Left lobe of liver (tissue), 2 donors: ENCODE measurements at places on chromosomes 12 and 14.

GRCh38 chr14:100711493-100711892 lies 15.2 kb upstream of the DLK1 start:
- no peak for DNase-seq

- no peak for DNase-seq
Observed at GRCh38 chr14:58243790-58244555, 670 bp upstream of the PSMA3 start.

GRCh38 chr12:105445249-105445648 lies 114.8 kb downstream of the C12orf75 start:
- DNase-seq: no peak

DNA sequence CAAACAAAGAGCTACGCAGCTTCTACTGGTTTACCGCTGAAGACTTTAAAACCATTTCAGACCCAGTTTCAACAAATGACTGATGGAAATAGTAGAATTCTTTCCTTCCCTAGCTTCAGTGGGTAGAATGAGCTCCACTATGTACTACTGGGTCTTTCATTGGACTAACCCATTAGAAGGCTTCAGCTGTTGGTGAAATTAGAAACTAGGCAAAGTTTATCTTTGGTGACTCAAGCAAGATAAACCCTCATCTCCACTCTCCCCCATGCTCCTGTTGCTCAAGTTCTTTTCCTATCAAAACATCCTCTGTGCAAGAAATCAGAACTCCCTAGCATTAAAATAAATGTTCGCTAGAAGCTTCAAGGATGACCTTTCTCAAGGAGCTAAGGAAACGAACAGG lies 159.2 kb downstream of the PAWR start:
- DNase-seq: no peak

- no peak for DNase-seq
Observed at GRCh38 chr14:68691792-68692118, 101.1 kb downstream of the ZFP36L1 start.

DNA sequence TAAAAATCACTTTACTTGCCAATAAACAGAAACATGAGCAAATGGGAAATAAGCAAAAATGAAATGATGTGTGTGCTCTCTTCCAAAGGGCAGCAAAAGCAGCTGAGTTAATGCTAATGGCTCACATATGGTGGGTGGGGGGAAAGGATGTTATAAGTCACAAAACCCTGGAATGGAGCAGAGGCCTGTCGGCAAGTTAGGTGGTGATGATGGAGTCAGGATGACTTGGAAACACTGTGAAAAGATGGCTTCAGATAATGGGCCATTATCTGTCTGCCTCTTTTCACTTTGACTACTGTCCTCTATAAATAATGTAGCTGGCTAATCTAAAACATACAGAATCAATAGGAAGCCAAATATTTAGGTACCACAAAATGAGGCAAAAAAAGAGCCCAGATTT lies 228.7 kb downstream of the APAF1 start:
- DNase-seq: no peak

- DNase-seq: no peak
Observed at GRCh38 chr14:89409961-89410360, 7.1 kb downstream of the FOXN3 start.

DNA sequence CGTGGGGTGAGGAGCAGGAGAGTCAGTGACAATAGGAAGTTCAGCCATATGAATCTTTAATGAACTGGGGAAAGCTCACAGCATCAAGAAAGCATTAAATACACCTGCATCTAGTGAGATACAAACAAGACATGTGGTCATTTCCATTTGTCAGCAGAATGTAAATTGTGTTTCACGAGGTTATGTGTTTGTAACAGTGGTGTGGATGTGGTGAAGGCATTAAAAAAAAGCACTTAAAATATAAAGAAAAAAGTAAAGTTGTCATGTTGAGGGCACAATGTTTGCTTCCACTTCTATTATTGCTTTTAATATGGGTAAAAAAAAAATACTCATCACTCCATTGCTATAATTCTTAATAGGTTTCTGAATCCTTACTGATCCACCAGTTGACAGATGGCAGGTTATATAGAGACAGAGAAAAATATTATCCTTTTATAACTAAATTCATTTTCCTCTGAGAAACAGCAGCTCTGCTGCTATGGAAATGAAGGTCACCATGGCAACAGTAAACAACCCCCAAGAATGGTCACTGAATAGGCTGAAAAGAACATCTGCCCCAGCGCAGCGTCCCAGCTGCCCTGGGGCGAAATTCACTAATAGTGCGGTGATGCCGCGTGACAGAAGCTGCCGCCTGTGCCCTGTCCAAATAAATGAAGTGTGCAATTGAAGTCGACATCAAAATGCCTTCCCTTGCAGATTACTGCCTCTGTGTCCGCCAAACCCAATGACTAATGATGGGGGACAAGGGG lies 226.1 kb downstream of the FOXN3 start:
- DNase-seq: no peak

GRCh38 chr14:81235096-81235495 lies 14.3 kb upstream of the GTF2A1 start:
- DNase-seq: no peak

DNA sequence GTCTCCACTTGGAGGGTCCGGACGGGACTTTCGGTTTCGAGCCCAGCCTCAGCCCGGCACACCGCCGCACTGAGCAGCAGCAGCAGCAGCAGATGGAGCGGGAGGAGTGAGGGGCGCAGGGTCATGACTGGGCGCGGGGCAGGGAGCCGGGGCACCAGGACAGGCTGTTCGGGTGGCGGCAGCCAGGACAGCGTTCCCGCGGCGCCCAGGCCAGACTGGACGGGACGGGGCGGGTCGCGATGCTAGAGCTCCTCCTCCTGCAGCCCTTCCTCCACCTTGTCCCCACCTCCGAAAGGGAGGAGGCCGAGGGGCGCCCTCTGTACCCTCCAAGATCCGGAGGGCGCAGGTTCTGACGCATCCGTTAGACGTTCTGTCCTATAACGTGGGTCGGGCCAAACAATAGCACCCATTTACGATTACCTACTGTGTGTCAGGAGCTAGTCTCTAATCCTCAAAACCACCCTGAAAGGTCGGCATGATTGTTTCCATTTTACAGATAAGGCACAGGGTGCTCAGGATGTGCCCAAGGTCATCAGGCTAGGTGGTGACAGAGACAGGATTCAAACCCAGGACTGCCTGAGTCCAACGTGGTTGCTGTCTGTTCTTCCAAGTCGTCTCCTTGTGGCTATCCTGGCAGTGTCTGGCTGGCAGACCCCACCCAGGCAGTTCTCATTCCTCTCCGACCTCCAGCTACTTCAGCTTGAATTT lies at the start of gene FKBP11:
TSS of gene FKBP11 (minus strand) at position 189 of the 708 bp plus-strand sequence. CDS start at position 125, 64 bp downstream.
- peak; percentile 72 for DNase-seq

DNA sequence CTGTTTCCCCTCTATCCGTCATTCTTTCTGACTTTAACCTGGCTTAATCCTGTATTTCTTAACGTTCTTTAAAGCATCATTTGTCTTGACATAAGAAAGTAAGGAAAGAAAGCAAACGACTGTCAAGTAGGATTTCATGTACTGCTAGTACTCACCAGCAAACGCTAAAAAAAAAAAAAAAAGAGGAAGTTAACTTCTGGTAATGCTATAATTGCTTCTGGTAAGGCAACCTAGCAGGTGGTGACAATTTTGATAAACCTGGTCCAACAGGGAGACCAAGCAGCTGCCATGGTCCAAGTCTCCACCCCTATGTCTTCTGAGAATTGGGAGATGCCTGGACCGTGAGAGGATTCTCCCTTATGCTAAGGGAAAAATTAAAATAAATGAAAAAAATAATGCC lies 306.6 kb downstream of the DAD1 start:
- DNase-seq: no peak

DNA sequence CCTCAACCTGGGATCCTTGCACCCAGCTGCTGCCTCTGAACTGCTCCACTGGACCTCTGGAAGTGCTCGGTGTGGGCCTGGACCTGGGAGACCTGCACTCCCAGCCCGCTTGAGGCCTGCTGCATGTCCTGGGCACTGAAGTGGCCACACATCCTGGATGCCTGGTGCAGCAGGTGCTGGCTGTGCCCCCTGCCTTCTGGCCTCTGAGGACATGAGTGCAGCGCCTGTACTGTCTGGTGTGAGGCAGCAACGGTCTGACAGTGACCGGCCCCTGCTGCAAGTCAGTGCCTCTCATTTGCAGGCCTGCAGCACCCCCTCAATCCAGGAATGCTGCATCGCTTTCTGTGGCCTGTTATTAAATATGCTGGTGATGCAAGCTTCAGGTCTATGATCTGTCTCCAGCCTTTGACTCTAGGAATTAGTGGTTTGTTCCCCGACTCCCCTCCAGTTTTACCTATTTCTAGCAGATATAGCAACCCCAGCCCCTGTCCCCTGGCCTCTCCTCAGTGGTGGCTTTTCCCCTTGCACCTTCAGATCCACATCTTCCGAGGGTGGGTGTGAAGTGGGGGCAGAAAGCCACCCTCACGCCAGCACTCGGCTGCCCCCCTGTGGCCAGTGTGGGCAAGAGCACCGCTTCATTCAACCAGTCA lies 3.6 kb downstream of the SMIM41 start:
- peak; percentile 61 for DNase-seq

DNA sequence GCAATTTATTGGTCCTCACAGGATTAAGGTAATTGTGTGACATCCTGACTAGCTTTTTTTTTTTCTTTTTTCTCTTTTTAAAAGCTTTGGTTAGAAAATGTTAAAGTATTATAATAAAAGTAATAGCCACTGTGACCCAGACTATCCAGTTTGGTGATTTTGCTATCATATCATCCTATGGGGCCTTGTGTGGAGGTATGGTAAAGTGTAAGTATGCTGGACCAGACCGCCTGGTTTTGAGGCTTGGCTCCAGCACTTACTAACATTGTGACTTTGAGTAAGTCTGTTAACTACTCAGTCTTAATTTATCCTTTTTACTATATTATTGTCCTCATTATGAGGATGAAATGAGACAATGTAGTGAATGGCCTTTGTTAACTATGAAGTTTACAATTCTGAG lies 15.5 kb downstream of the EID3 start:
- no peak for DNase-seq

- peak; percentile 66 for DNase-seq
Observed at GRCh38 chr12:24561882-24562770, 386.8 kb downstream of the BCAT1 start.

DNA sequence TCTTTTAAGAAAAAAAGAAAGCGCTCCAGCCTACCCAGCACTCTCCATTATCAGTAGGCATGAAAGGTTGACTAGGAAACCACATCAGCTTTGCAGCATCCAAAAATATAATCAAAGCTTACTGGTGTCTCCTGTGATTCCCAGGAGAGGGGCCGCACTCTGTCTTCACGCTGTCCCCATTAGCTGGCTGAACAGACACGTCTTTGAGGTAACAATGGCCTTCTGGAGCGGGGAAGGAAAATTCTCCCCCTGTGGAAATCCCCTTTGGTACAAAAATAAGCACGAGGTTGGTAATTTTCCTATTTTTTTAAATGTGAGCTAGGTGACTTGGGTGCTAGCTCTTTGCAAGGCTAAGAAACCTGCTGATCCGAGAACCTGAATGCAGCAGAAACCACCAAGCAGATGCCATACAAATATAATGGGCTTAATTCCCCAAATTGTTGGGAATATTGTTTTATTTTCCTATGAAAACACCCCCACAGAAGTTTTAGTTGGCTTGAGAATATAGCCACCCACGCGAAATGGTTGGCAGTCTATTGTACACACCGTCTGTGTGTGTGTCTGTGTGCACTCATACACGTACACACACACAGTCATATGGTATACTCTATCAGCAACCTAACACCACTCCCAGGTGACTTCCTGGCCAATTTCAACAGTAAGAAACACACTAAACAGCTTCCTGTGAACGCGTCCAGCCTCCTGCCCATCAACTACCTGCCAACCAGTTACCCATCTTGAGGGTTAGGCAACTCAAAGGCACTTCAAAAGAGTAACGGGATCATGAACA lies 71.2 kb downstream of the KSR2 start:
- no peak for DNase-seq

- no peak for DNase-seq
Observed at GRCh38 chr12:64293654-64294364, 71.7 kb upstream of the KICS2 start.

- no peak for DNase-seq
Observed at GRCh38 chr14:22791301-22791700, 23.9 kb downstream of the SLC7A7 start.

DNA sequence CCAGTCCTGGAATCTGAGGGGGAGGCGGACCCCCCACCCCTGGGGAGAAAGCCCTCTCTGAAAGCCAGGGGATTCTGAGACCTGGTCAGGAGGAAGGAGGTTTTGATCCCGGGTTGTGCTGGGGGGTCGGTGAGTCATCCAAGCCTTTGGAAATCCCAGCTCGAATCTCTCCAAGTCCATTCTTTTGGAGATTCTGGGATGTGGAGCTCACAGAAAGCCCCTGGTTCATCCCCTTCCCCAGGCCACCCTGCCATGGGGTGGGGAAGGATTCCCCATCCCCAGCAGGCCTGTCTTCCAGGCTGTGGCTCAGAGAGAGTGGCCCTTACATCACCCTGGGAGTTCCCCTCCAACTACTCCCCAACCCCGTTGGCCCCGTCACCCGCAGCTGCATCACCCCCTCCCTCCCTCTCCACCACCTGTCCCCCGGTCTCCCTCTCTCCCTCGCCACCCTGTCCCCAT lies 14.3 kb downstream of the EXOC3L4 start:
- no peak for DNase-seq

GRCh38 chr14:24422261-24422660 lies 7.2 kb downstream of the CBLN3 start:
- DNase-seq: no peak

- no peak for DNase-seq
Observed at GRCh38 chr12:89203144-89203543, 149.2 kb downstream of the DUSP6 start.

GRCh38 chr14:96164861-96165490 lies 39.7 kb upstream of the BDKRB2 start:
- DNase-seq: peak; percentile 19

DNA sequence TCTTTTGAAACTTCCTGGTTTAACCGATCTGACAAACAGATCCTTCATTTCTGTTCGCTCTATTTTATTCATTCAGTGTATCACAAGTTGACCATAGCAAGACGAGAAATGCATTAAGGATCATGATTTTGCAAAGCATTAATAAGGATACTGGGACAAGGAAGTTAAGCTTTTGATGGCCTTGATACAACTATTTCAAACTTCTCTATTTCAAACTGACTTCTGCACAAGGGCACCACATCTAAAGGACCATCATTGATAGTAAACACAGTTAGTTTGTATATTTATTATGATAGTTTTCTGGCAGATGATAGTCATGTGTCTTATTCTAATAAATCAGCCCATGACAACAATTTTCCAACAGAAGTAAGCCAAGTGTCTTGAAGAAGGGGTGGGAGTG lies 25.8 kb upstream of the PLXNC1 start:
- DNase-seq: no peak

DNA sequence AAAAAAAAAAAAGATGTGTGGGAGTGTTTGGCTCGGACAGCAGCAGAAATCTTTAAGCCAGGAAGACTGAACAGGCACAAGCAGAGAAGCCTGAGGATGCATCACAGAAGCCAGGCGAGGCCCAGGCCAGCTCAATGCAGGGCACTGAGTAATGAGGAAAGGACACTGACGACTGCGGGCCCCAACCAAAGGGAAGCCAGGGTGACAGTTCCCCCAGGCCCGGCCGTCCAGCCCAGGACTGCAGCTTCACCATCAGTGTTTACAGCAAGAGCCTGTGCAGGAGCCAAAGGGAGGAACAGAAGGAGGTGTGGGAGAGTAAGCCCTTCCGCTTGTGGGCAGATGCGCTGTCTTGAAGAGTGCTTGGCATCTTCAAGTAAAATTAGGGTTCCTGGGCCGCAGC lies 205.3 kb upstream of the SFSWAP start:
- DNase-seq: peak; percentile 33
